ENCODE measurements at places on chromosomes 5 and 9. TPM values are rescaled to one million over a fixed set of nuclear protein-coding genes. Genes with fewer than 3 reads are reported as not detected.

Gene FAXDC2
- 26.1 TPM for total RNA-seq

Gene TRMO
- total RNA-seq = 6.0 TPM

Gene TNFAIP8
- 16.3 TPM for total RNA-seq

Gene ADAMTS19
- total RNA-seq = 1.1 TPM

Gene DBN1
- total RNA-seq = 22.4 TPM

Gene PPP3R2
- not detected for total RNA-seq

Gene GMCL2
- not detected for total RNA-seq

Gene GFRA3
- total RNA-seq = 0.72 TPM

Gene NTRK2
- 5.5 TPM for total RNA-seq

Gene PCDHB8
- total RNA-seq = 1.8 TPM

Gene CKS2
- total RNA-seq = 11.2 TPM

Gene LAMC3
- 0.07 TPM for total RNA-seq

Gene AGXT2
- not detected for total RNA-seq

Gene SOHLH1
- not detected for total RNA-seq

Gene GOLGA1
- 19.9 TPM for total RNA-seq

Gene STING1
- 46.3 TPM for total RNA-seq

Gene EIF4E1B
- not detected for total RNA-seq

Gene UBE2QL1
- total RNA-seq = 22.1 TPM

Gene TXNDC8
- total RNA-seq = not detected

Gene SCAI
- total RNA-seq = 3.8 TPM

Gene HAVCR1
- total RNA-seq = 0.17 TPM

Gene PDE8B
- 0.69 TPM for total RNA-seq

Gene ARHGAP26
- total RNA-seq = 34.9 TPM

Gene GARIN3
- total RNA-seq = not detected

Gene DMGDH
- total RNA-seq = 1.3 TPM

All from left ventricle myocardium superior (tissue), 1 donor.